Hypothalamus (tissue), 51 donors: ENCODE measurements at places on chromosomes 7 and 10.
A peak's percentile ranks its signal among the peaks of the same experiment; 100 is the strongest.

- DNase-seq, result no peak
Observed at GRCh38 chr10:26475386-26475785, 37.2 kb downstream of the APBB1IP start.

- DNase-seq, result no peak
Observed at GRCh38 chr10:2893158-2893845, 174.0 kb upstream of the PFKP start.

- no peak for DNase-seq
Observed at GRCh38 chr10:70558871-70559810, 43.4 kb downstream of the PRF1 start.

DNA sequence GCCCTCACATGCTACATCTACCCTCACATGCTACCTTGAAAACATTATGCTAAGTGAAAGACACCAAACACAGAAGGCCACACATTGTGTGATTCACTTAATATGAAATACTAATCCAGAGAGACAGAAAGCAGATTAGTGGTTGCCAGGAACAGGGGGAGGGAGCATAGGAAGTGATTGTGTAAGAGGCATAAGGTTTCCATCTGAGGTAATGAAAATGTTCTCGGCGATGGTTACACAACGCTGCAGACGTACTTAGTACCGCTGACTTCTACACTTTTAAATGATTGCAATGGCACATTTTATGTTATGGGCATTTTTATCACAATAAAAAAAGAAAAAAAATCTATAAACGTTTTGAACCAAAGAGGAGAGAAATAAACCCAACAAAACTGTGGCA lies 742.3 kb downstream of the TYW1 start:
- DNase-seq, result no peak

DNA sequence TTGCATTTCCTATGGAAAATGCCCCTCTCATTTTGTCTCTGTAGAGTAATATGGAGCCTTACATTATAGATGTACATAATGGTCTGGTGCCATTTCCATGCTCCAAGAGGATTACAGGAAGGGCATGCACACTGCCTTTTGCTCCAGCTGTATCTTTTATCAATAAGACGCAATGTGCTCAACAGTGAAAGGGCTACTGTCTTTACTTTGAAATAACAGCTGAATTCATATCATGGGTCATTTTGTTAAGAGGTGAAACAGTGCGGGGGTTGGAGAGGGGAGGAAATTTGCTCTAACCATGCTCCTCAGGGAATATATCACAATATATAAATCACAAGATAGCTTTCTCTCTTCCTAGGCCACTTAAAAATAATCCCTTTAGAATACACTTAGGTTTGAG lies 77.7 kb downstream of the ICA1 start:
- DNase-seq, result no peak

DNA sequence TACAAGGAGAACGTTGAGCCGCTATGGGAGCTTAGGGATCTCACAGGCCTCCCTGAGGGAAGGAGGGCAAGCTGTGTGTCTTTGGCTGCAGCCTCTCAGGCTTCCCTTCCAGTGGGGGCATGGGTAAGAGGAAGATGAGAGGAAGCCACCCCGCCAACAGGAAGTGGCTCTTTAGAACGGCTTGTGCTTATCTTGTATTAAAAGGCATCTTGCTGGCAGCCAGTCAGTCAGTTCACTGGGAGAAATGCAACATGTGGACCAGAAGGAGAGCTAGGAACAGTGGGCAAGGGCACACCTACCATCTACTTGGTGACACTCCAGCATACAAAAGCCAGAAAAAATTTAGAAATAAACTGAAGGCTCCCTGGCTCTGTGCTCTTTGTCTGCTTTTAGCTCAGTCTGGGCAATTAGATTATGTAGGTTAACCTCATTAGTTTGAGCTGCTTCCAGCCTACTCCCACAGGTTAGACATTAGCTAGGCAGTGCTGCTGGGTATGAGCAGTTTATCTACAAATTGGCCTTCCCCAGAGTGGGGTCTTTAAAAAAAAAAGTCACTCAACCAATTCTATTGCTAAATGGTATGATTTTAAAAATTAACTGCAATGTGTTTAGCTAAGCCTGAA lies 595.9 kb downstream of the KCNMA1 start:
- no peak for DNase-seq

DNA sequence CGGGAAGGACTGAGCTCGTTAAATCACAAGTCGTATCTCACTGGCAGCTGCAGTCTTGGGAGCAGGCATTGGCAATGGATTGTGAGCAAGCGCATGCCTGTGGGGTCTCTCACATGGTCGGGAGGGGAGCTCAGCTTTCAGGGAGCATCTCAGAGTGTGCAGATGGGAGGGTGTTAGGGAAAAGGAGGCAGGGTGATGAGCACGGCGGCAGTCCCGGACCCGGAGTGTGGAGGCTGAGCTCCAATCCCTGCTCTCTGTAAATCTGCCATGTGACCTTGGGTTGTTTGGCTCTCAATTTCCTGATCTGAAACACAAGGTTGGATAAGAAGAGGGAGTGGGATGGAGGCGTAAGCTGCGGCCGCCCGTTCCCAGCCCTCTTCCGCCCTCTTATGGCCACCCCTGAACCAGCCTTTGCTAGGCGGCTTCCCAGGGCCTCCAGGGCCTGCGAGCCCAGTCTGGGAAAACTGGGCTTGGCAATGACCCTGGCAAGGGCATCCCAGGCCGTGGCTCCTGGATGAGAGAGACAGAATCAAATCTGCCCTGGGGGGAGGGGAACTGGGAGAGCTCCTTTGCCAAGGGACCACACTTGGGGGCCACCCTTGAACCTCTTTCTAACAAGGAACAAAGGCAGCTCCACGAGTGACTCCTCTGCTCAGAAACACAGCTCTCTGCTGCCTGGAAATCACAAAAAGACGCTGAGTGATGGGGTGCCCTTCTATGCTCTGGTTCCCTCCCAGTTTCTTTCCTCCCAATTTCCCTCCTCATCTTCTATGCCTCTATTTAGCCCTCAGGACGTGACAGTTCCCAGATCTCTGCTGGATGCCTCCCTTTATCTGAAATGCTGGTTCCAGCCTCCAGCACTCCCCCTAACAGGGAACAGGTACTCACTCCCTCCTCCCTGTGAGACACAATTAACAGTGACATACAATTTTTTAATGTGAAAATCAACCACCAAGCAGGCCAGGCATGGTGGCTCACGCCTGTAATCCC lies 41.7 kb upstream of the LOXL4 start:
- peak; percentile 44 for DNase-seq

DNA sequence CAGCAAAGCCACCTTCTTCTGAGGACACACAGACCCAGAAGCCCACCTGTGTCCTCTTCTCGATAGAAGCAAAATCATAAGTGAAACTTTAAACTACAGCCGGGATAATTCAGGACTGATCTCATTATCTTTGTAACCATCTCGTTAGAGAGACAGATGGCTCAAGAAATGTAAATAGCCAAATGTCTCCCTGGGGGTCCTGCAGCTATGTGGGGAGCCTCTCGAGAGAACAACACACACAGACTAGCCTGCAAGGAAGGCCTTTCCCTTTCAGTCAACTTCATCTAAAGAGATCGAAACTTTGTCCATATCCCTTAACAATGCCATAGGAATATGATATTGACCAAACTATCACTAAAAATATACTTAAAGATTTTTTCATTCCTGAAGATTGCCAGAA lies 93.5 kb downstream of the VWC2 start:
- DNase-seq, result no peak

- DNase-seq, result no peak
Observed at GRCh38 chr7:28626624-28627262, 214.4 kb downstream of the CREB5 start.

GRCh38 chr10:33723181-33723580 lies 388.7 kb upstream of the NRP1 start:
- no peak for DNase-seq
